ENCODE measurements at places on chromosomes 16 and 17.

DNA sequence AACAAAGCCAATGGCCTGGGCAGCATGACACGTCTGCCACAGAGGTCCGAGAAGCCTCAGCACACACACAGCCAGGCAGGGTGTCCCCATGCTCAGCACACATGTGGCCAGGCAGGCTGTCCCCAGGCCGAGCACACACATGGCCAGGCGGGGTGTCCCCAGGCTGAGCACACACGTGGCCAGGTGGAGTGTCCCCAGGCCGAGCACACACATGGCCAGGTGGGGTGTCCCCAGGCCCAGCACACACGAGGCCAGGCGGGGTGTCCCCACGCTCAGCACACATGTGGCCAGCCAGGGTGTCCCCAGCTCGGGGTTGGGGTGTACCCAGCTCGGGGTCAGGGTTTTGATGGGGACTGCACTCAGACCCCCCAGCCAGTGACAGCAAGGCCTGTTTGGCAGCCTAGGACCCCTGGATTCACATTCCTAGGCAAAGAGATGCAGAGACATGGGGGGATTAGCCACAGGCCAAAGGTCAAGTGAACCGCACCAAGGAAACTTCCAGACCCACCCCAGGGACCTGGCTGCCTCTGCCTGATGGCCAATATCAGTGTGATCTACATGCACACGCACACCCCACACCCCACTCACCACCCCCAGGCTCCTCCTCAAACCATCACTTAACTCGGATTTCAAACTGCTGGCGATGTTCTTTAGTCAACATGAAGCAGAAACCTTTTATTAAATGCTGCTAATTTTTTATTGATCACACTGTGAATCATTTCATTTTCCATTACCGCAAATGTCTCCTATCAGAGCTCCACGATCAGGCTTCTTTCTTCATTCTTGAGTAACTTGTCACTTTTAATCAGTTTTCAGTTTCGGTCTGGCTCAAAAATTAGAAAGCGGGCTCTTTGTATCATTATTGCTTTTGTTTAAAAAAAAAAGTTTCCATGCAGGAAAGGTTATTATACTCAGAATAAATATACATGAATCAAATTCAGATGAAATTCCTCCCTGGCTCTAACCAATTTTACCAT is 111.4 kb downstream of the ZNF423 start:
- no peak for DNase-seq

- DNase-seq = no peak
These were observed 29.9 kb upstream of the PRM1 start for GRCh38 chr16:11310997-11311561.

GRCh38 chr17:19391432-19391831 is 4.4 kb upstream of the MFAP4 start:
- DNase-seq = no peak

DNA sequence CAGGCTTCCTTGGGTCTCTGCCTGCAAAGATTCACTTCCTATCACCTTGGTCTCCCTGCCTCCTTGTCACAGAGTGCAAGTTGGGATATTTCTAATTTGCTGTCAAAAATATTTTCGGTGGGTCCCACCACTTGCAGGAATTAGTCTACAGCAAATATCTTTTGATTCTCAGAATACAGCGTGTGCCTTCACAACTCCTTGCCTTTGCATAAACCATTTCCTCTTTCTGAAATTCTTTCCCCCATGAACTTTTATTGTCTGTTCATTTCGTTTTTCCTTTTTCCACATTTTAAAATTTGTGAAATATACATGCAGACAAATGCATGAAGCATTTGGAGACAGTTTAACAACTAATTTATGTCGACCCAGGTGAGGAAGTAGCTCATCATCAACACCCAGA is 60.0 kb downstream of the HS3ST3B1 start:
- no peak for DNase-seq

GRCh38 chr16:23640615-23640930 is 537 bp downstream of the PALB2 start:
- no peak for DNase-seq

- no peak for DNase-seq
These were observed 950 bp upstream of the MYO1C start for GRCh38 chr17:1493291-1493980.

- no peak for DNase-seq
These were observed at the start of gene SP6 for GRCh38 chr17:47850692-47851573. TSS of gene SP6 (minus strand) at chr17:47851163. CDS start at chr17:47848429, 2,734 bp downstream.

DNA sequence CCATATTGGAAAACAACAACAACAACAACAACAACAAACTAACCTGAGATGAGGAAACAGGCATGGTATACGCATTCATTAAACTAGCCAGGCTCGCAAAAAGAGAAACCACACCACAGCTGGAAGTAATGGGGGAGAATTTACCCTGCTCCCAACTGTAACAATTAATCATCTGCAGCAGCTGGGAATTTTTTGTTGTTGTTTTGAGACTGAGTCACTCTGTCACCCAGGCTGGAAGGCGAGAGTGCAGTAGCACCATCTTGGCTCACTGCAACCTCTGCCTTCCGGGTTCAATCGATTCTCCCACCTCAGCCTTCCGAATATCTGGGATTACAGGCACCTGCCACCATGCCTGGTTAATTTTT is 16.3 kb downstream of the PRPSAP1 start:
- no peak for DNase-seq

GRCh38 chr17:39197380-39198185 is at the start of gene CACNB1:
TSS of gene CACNB1 (minus strand) at chr17:39197669. CDS start at chr17:39197495, 174 bp downstream.
- no peak for DNase-seq

GRCh38 chr17:82023447-82024241 is 539 bp downstream of the LRRC45 start:
- no peak for DNase-seq

DNA sequence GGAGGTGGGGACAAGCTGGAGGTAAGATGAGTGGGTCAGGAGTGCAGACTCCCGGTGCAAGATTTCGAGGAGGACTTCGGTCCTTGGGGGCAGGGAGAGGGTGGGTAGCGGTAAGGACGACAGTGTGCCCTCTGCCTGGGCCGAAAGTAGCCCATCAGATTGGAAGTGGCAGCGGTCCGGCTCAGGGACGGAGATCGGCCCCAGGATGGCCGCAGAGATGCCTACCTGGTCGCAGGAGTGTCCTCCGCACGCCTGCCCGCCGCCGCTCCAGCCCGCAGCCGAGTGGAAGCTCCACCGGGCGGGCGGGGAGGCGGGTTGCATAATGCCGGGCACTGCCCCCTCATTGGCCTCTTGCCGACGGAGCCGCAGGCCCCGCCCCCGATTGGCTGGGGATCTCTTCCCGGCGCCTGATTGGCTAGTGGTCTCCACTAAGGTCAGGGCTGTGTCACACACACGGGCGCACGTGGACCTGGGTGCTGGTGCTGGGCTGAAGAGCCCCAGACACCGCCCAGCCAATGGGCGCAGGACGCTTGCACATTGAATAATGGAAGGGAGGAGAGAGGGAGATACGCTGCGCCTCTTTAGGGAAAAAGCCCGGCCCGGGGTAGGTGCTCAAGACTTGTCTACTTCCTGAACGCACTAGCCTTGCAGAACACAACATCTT is at the start of gene PER1:
Gene PER1, minus strand, starts transcription at position 293 of the 664 bp plus-strand sequence. CDS start 1,698 bp downstream, outside the sequence.
- no peak for DNase-seq

DNA sequence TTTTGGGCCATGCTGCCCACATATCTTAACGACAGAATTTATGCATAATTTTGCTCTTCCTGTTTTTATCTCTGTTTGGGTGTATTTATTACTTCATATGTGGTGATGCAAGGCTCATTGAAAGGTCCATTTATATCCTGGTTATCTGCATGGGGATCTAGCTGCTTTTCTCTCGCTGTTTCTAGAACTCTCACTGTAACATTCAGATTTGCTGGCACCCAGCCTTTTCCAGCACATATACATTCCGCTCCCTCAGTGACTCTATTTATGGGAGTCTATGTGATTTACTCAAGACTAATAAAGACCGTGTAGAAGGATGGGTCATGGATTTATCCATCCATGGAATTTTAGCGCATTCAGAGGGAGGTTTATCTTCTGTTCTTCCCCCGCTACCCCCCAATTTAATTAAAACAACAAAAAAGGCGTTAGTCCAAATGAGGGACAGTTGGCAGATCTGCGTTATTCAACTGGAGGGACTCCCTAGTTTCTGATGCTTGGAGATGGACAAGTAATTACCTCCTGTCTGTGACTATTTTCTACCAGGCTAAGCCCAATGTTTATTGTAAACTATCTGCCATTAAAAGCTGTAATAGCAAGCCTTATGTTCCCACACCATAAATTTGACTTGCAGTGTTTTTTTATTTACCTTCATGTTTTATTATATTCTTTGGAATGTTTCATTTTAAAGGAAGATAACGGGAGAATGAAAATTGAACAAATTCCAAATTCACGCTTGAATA is 19.8 kb upstream of the MARCHF10 start:
- no peak for DNase-seq

DNA sequence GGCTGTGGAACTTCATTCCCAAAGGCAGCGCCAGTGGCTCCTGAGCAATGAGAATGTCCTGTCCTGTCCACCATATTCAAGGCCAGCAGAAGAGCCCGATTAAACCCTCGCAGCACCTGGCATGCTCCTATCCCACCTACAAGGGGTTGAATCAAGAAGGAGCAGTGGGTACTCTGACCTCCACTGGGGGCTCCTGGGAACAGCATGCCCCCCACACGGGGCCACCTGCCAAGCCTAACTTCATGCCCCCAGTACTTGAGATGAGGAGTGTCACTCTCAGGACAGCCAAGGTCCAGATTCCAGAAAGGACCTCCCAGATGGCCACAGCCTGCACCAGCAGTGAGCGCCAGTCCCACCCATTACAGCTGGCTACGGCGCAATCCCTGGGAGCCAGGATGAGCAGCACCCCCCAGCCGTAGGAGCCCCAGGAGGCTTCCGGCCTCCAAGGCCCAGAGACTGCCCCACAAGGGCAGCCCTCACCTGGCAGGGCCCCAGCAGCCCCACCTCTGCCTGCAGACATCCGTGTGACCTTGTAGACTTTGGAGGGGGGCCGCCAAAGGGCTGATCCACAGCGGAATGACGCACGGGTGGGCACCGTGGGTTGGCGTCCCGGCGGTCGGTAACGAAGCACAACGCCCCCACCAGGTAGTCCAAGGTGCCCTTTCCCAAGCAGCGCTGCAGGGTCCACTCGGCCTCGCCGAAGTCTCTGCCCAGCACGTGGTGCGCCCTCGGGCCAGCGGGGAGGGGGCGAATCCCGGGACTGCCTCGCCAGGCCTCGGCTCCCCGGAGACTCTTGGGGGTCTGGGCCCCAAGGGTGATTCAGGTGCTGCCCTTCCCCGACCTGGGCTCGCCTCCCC is 1.0 kb upstream of the MPDU1 start:
- DNase-seq = no peak

- DNase-seq = no peak
These were observed 154.2 kb downstream of the MYO1D start for GRCh38 chr17:32722733-32723132.

GRCh38 chr17:13114601-13115031 is 96.8 kb upstream of the ELAC2 start:
- no peak for DNase-seq

DNA sequence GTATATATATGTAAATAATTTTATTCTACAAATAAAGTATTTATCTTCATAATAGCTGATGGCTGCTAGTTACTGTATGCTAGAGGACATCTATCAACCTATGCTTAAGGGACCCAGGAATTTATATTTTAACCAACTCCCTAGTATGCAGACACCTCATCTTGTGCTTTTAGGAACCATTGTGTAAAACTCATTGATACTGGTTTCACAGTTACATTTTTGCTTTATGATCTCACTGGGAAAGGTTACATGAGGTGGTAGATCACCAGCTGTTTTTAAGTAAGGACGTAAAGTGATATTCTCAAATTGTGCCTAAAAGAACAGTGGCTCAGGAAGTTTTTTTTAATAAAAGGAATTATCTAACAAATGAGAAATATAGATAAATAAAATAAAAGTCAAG is 56.4 kb downstream of the VMP1 start:
- DNase-seq = no peak

- no peak for DNase-seq
These were observed 353.0 kb upstream of the EEF2KMT start for GRCh38 chr16:5450409-5451104.

GRCh38 chr16:53219795-53220454 is 165.1 kb downstream of the CHD9 start:
- DNase-seq = no peak

- DNase-seq = no peak
These were observed 19.9 kb downstream of the GAS7 start for GRCh38 chr17:10178506-10178991.

GRCh38 chr17:78204387-78205123 is 9.5 kb upstream of the BIRC5 start:
- DNase-seq = no peak

DNA sequence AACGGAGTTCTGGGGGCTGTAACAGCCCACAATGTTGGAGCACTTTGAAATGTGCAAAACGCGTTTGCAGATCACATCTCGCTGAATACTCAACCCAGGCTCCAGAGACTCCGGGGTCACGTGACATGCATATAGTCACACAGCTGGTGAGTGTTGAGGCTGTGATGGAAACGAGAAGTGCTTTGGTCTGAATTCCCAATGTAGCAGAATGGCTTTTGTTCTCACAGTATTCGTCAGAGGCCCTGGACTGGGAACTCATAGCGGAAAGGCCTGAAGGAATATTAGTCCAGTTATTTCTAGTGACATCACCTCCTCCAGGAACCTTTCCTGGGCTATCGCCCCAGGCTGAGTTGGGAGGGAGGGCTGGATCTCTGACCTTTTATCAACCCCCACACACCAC is 95.8 kb upstream of the CRHR1 start:
- no peak for DNase-seq

- DNase-seq = no peak
These were observed 489.0 kb downstream of the NPIPA7 start for GRCh38 chr16:16867973-16868372.

DNA sequence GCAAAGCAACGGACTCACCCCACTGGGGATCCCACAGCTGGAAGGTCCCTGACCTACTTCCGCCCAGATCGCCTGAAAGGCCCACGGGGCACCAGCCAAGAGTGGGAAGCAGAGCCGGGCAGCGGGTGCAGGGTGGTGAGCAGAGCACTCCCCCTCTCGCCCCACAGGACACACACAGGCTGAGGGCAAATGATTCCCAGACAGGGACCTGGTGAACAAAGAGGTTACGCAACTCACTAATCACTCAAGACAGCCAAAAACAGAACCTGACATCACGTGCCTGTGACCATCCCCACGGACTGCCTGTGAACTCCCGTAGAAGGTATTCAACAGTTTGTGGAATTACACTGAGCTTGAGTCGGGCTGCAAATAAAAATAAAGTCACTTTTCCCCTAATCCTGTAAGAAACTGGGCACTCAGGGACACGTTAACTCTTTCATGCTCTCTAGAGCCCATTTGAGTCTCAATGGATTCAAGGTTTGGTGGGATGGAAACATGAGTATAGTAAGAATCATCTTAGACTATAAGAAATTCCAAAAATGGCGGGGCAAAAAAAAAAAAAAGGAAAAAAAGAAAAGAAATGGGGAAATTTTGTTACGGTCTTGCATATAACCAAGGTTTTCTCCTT is 396.1 kb downstream of the SOX9 start:
- no peak for DNase-seq

DNA sequence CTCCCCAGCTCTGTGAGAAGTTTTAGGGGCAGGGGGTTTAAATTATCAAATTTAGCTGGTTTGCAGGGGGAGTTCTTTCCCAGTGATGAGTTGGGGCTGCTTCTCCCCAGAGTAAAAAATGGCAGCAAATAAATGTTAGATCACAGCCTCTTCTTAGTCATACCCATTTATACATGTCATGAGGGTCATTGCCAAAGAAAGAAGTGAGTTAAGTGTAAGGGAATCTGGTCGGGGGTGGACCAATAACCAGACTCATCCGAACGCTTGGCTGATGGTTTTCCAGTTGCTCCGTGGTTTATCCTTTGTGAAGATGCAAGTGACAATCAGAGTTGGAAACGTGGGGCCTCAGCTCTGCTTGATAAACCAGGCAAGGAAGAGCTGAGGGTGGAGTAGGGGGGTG is 87.1 kb downstream of the PLXDC1 start:
- no peak for DNase-seq

Measured in cortex of kidney (tissue), 1 donor.